ENCODE measurements at places on chromosomes 13 and 19. TPM values are rescaled to one million over a fixed set of nuclear protein-coding genes. Genes with fewer than 3 reads are reported as not detected.

The CRYL1 gene
- total RNA-seq, result 7.2 TPM

GRCh38 chr19:18046059-18046718 lies 38.2 kb downstream of the ARRDC2 start:
- H3K4me3 ChIP-seq, result no peak overlapping the region
- H3K27ac ChIP-seq, result no peak overlapping the region
- H3K4me1 ChIP-seq, result peaks cover 35% of the 10 kb centered on the region
- H3K36me3 ChIP-seq, result no peaks in the 10 kb centered on the region

DNA sequence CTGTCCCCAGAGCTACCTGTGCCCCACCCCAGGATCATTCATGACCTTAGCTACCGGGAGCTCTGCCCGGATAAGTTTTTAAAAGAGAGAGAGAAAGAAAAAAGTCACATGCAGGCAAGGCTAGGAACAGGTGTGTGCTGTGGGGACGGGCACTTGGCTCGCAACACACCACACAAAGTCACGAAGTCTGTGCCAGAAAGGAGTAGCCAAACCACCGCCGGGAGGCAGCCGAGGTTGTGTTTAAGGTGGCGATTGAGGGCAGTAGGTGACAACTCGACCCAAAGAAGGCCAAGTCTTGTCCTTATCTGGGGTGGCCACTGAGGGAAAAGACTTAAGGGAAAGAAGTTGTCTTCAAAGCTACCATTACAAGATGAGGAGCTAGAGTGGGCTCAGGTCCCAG lies 4.6 kb upstream of the TSHZ3 start:
- no peak overlapping the region for H3K27ac ChIP-seq
- DNase-seq, result no peak
- H3K27me3 ChIP-seq, result peaks cover 69% of the 10 kb centered on the region
- no peaks in the 10 kb centered on the region for H3K36me3 ChIP-seq

The ZNF221 gene
- total RNA-seq, result 1.7 TPM

GRCh38 chr19:48169578-48169938 lies 586 bp downstream of the LIG1 start:
- H3K4me1 ChIP-seq, result peaks cover 19% of the 10 kb centered on the region
- H3K27me3 ChIP-seq, result no peaks in the 10 kb centered on the region
- peak overlapping the region; percentile 98 for H3K4me3 ChIP-seq
- H3K27ac ChIP-seq, result peak overlapping the region; percentile 85
- peaks cover 9% of the 10 kb centered on the region for H3K36me3 ChIP-seq
- peak; percentile 88 for DNase-seq

The TOMM40 gene
- 218 TPM for total RNA-seq

GRCh38 chr13:96053003-96053703 lies at the start of gene UGGT2:
Gene UGGT2, minus strand, starts transcription at chr13:96053401. Its CDS starts 89 bp downstream, at chr13:96053312.
- no peaks in the 10 kb centered on the region for H3K36me3 ChIP-seq
- H3K4me1 ChIP-seq, result no peaks in the 10 kb centered on the region
- no peak within 1 kb of the TSS for H3K4me3 ChIP-seq

The IGFL2 gene
- not detected for total RNA-seq

The SCN1B gene
- total RNA-seq, result 1.1 TPM

DNA sequence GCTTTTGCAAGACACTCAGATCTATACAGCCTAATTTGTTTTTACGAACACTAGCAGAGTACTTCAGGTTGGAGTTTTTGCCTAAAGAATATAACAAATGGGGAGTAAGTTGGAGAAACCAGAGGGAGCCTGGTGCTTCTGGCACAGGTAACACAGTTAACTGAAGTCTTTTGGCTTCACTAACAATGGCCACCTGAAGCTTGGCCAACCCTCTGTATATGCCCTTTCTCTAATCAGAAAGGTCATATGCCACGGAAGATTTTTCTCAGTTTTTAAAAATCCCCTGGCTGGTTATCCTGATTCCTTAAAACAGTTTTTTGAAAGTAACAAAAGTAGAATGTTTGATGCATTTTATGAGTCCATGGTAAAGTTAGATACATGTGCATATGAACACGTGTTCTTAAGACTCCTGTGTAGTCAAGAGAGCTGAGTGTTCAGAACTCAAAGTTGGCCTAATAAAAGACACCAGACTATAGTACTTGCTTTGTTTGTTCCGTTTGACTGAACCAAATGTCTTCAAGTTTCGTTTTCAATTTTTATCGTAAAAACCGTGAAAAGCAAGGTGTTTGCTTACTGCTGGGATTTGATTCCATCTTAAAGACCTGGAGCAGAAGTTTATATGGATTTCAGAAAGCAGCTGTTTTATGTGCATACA lies 137.5 kb downstream of the KCNRG start:
- no peak overlapping the region for H3K27ac ChIP-seq
- H3K36me3 ChIP-seq, result no peaks in the 10 kb centered on the region
- H3K4me3 ChIP-seq, result peak overlapping the region; percentile 45
- H3K4me1 ChIP-seq, result peaks cover 8% of the 10 kb centered on the region
- DNase-seq, result no peak
- H3K27me3 ChIP-seq, result no peaks in the 10 kb centered on the region

DNA sequence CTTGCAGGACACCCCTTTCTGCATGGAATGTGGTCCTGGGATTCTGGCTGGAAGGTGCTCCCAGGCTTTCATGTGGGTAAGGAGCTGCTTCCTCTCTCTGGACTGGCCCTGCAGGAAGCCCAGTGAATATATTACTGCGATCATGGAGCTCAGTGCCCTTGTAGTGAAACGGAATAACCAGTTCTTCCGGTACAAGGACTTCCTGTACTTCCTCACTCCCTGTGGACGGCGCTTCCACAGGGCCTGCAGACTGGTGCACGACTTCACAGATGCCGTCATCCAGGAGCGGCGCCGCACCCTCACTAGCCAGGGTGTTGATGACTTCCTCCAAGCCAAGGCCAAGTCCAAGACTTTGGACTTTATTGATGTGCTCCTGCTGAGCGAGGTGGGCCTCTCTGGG lies 8.0 kb downstream of the CYP4F8 start:
- H3K36me3 ChIP-seq, result no peaks in the 10 kb centered on the region
- no peak overlapping the region for H3K27ac ChIP-seq
- no peaks in the 10 kb centered on the region for H3K27me3 ChIP-seq
- H3K4me3 ChIP-seq, result no peak overlapping the region

The ZNF566 gene
- total RNA-seq, result 9.0 TPM

The B3GNT3 gene
- not detected for total RNA-seq

DNA sequence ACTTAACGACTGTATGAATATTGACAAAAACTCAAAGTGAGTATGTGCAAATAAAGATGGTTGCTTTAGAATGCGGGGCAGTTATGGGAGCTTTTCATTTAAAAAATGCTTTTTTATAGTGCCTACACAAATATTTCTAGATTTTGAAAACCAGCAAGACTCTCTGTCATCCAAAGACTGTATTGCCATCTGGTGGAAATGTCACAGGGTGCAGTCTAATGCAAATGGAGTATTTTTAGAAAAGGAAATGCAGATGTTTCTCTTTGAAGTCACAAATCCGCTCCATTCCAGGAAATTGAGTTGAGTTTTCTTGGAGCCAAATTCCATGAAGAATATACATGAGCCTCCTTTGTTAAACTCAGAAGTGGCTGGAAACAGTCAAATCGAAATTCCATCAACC lies 2.3 kb upstream of the C1QTNF9B start:
- no peak for DNase-seq
- no peak overlapping the region for H3K4me3 ChIP-seq
- no peaks in the 10 kb centered on the region for H3K4me1 ChIP-seq
- H3K36me3 ChIP-seq, result no peaks in the 10 kb centered on the region

The MAP2K2 gene
- 161 TPM for total RNA-seq

DNA sequence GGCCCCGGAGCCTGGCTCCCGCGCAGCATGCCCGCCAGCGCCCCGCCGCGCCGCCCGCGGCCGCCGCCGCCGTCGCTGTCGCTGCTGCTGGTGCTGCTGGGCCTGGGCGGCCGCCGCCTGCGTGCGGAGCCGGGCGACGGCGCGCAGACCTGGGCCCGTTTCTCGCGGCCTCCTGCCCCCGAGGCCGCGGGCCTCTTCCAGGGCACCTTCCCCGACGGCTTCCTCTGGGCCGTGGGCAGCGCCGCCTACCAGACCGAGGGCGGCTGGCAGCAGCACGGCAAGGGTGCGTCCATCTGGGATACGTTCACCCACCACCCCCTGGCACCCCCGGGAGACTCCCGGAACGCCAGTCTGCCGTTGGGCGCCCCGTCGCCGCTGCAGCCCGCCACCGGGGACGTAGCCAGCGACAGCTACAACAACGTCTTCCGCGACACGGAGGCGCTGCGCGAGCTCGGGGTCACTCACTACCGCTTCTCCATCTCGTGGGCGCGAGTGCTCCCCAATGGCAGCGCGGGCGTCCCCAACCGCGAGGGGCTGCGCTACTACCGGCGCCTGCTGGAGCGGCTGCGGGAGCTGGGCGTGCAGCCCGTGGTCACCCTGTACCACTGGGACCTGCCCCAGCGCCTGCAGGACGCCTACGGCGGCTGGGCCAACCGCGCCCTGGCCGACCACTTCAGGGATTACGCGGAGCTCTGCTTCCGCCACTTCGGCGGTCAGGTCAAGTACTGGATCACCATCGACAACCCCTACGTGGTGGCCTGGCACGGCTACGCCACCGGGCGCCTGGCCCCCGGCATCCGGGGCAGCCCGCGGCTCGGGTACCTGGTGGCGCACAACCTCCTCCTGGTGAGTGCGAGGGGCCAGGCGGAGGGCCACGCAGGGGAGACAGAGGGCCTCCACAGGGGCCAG lies at the start of gene KL:
Gene KL, plus strand, starts transcription at position 10 of the 909 bp plus-strand sequence. Its CDS starts 18 bp downstream, at position 28.
- peaks cover 14% of the 10 kb centered on the region for H3K27me3 ChIP-seq
- no peaks in the 10 kb centered on the region for H3K36me3 ChIP-seq
- H3K27ac ChIP-seq, result no peak within 1 kb of the TSS
- peak within 1 kb of the TSS; percentile 12 for H3K4me3 ChIP-seq
- no peak for DNase-seq

DNA sequence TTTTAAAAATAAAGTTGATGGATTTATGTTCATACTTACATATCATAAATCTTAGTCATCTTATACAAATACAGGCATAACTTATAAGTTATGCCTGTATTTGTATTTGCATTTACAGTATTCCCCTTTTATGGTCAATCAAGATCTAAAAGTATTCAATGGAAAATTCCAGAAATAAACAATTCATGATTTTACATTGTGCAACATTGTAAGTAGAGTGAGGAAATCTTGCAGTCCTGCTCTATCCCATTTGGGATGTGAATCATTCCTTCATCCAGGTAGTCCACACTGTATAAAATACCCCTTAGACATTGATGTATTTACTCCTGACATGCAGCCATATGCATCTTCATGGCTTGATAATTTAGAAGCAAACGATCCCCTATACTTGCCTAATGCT lies 795.3 kb downstream of the SLITRK1 start:
- H3K4me1 ChIP-seq, result no peaks in the 10 kb centered on the region
- no peaks in the 10 kb centered on the region for H3K36me3 ChIP-seq
- H3K27ac ChIP-seq, result no peak overlapping the region
